ENCODE measurements at places on chromosomes 13 and 19.

DNA sequence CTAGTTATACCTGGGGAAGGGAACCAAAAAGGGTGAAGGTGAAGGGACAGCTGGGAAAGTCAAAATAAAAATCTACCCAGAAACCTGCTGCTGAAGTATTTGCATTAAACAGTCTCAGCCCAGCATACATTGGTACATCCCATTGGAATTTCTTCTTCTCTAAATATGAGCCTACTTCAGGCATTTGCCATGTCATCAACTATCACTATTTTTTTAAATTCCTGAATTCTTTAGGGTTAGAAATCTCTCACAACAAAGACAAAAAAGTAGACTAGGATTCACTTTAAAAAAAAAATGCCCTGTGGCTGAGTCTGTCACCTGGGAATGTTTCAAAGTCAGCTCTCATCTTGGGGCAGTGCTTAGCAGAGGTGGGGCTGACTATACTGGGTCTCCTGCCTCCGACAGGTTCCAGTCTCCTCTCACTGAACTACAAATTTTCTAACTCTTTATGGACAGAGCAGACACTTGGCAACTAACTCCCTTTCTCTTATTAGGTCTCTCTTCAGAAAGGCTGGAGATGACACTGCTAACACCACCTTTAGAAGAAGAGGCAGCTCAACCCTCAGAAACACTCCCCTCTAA, 141.2 kb downstream of the LHFPL6 start:
- no peak for DNase-seq

GRCh38 chr13:30113551-30113950, 193.8 kb downstream of the KATNAL1 start:
- no peak for DNase-seq

DNA sequence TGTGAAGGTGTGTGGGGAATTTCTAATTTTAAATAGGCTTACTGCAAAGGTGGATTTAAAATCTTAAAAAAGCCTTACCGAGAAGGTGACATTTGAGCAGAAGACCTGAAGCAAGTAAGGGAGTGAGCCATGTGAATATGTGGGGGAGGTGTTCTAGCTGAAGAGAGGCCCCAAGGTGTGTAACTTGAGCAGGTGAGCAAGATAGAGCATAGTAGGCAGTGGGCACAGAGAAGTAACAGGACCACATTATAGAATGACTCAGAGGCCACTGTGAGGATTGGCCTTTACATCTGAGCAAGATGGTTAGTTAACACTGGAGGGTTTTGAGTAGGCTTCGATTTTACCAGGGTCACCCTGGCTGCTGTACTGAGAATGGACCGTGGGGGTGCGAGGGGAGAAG, 22.6 kb downstream of the TM9SF2 start:
- no peak for DNase-seq

DNA sequence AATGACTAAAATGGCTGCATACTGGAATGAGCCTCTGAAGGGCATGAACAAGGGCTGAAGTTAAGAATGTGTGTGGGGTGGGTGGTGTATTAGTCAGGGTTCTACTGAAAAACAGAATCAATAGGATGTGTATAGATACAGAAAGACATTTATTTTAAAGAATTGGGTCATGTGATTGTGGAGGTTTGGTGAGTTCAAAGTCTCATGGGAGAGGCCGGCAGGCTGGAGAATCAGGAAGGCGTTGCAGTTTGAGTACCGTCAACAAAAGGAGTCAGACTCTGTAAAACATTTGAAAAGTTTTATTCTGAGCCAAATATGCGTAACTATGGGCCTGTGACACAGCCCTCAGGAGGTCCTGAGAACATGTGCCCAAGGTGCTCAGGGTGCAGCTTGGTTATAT, 24.5 kb upstream of the CYSLTR2 start:
- DNase-seq: no peak

GRCh38 chr19:6279620-6279930, 200 bp downstream of the MLLT1 start:
- no peak for DNase-seq

DNA sequence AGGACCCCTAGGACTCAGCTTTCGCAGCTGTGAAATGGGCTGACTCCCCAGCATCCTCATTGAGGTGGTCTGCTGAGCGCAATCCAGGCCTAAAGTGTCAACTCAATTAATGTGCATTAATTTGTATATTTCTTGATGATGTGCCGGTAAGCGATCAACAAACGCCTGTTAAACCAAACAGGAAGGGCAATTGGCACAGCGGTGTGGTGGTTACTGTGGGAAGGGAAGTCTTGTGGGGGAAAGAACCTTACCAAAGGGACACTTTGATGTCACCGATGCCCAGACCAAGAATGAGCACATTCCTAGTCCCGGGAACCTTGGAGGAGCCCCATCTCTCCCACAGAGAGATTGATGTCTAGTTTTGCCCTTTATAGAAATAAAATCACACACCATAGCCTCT, 1.6 kb downstream of the JAK3 start:
- DNase-seq: peak; percentile 47

GRCh38 chr19:45526143-45526542, 18.9 kb downstream of the VASP start:
- DNase-seq: no peak

- DNase-seq: no peak
These were observed 139.2 kb downstream of the SLITRK5 start for GRCh38 chr13:87810391-87810801.

DNA sequence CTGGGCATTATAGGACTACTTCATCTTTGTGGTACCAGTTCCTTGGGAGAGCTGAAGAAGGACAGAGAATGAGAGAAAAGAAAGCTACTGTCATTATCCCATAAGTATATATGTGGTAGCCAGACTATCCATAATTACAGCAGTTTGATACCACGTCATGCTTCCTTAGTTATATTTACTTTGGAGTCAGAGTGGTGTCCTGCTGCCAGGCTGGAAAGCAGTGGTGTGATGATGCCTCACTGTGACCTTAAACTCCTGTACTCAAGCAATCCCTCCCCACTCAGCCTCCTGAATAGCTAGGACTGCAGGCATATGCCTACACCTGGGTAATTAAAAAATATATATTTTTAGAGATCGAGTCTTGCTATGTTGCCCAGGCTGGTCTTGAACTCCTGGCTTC, 57.8 kb downstream of the WTIP start:
- no peak for DNase-seq

- no peak for DNase-seq
These were observed 470.7 kb upstream of the SLITRK1 start for GRCh38 chr13:84352946-84353345.

- no peak for DNase-seq
These were observed 146.1 kb downstream of the KLF5 start for GRCh38 chr13:73204952-73205351.

- no peak for DNase-seq
These were observed 25.2 kb downstream of the ZNRF4 start for GRCh38 chr19:5480427-5480836.

DNA sequence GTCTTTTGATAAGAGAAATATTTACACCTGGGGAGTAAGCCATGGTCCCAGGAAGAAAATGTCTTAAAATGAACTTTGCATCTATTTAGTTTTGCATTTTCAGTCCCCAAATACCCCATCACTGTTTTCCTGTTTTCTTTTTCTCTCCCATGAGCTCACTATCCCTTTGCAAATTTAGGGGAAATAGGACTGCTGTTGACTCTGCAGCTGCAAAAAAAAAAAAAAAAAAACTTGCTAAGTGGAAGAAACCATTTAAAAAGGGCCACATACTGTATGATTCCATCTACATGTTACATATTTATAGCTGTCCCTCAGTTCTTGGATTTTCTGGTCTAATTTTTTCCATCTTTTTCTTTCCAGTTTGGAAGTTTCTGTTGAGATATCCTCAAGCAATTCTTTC, 98.2 kb upstream of the SERP2 start:
- DNase-seq: no peak

GRCh38 chr13:100508455-100508854, 80.1 kb downstream of the GGACT start:
- no peak for DNase-seq

GRCh38 chr19:21581646-21582240, 76.3 kb downstream of the ZNF429 start:
- DNase-seq: no peak

GRCh38 chr13:34352958-34353357, 535.0 kb downstream of the RFC3 start:
- DNase-seq: no peak

- DNase-seq: no peak
These were observed 9.3 kb downstream of the SCEL start for GRCh38 chr13:77544758-77545338.

- DNase-seq: no peak
These were observed 1075.2 kb downstream of the UQCRFS1 start for GRCh38 chr19:28137772-28138171.

GRCh38 chr13:21668732-21669275, 2.1 kb upstream of the FGF9 start:
- DNase-seq: no peak

GRCh38 chr13:64551755-64552154, 2678.4 kb downstream of the PCDH9 start:
- no peak for DNase-seq

DNA sequence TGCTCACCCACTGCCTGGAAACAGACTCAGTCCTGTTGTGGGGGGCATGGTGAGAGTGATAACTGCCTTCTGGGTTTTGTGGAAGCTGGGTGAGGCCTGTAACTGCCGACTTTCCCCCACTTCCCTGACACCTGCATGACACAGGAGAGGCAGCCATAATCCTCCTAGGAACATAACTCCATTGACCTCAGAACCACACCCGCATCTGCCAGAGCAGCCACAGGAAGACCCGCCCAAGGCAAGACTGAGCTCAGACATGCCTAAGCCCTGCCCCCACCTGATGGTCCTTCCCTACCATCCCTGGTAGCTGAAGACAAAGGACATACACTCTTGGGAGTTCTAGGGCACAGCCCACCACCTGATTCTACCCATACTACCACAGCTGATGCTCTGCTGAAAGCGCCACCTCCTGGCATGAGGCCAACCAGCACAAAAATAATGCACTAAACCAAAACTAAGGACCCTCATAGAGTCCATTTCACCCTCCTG, 326.7 kb downstream of the RBM26 start:
- DNase-seq: no peak

DNA sequence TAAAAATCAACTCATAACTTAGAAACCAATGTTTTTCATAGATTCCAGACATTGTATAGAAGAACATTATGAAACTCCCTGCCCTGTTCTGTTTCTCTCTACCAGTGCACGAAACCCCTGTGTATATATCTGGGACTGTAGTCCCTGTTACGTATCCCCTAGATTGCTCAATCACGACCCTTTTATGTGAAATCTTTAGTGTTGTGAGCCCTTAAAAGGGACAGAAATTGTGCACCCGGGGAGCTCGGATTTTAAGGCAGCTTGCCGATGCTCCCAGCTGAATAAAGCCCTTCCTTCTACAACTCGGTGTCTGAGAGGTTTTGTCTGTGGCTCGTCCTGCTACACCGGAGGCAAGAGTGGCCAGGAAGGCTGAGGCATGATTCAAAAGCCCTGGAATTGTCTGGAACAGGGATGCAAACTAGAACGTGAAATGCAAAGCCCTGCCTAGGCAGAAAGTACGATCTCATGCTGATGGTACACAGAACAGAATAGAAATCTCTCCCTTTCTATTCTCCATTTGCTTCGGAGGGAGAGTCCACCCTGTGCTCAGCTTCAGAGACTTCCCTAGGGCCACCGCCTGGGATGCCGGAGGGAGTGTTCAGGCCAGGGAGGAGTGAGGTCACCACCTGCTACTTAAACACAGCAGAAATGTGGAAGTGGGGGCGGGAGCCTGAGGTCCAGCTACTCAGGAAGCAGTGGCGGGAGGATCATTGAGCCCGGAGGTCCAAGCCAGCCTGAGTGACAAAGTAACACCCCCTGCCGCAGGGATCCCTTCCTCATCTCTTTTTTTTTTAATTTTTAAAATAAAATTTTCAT, 758 bp upstream of the ZNF888 start:
- peak; percentile 33 for DNase-seq

- DNase-seq: no peak
These were observed 224.6 kb upstream of the GPC6 start for GRCh38 chr13:93001866-93002461.

DNA sequence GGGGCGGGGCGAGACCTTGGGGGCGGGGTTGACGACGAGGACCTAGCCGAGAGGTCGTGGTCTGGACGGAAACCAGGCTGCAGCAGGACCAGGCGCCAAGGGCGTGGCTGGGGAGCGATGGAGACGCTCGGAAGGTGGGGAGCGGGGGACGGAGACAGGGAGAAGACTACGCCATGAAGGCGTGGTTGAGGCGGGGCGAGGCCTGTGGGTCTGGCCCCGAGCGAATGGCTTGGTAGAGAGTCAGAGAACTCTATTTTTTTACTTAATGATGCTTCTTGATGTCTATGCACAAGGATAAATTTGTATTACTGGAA, 674 bp upstream of the FBXL12 start:
- DNase-seq: no peak

GRCh38 chr13:30551189-30551588, 66.5 kb upstream of the USPL1 start:
- DNase-seq: peak; percentile 14

DNA sequence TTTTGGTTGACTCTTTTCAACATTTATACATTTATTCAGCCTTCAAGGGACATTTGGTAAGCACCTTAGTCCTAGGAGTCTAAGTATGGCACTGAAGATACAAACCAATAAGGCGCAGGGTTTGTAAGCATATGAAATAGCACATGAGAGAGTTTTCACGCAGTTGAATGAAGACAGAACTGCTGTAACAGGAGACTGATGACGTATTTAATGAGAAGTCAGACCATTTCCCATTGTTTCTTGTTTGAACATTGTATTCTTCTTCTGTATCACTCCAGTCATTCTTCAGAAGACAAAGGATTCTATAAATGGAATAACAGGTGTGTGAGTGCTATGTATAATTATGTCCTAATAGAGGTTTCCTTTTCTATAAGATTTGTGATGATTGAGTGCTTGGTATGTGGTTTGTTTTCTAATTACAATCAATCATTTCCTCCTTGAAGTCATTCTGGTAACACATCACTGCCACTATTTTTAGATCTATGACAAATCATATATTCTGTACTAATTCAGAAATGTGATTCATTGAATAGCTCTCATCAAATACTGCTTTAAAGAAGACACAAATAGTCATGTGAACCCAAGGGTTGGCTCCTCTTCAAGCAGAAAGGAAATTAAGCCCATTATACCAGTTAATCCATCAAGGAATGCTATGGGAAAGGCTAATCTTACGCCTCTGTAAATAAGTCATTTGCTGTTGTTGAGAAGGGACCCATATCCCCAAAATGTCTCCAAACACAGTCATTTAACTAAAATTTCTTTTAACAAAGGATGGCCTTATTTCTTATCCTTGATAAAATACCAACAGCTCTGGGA, 222.8 kb upstream of the NBEA start:
- DNase-seq: no peak

DNA sequence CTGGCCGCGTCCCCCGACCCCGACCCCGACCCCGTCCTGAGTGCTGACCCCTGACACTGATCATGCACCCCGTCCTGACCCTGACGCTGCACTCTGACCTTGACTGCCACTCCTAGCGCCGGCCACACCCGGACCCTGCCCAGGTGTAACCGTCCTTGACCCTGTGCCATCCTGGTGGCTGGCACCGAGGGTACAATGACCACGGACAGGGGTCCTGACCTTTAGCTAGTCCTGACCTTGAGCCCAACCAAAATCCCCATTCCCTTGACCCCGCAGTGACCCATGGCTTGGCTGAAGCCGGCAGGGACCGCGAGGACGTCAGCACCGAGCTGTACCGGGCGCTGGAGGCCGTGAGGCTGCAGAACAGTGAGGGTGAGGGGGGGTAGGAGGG, 25.9 kb downstream of the CLEC4M start:
- DNase-seq: no peak
